ENCODE measurements at places on chromosomes 1 and 21.

DNA sequence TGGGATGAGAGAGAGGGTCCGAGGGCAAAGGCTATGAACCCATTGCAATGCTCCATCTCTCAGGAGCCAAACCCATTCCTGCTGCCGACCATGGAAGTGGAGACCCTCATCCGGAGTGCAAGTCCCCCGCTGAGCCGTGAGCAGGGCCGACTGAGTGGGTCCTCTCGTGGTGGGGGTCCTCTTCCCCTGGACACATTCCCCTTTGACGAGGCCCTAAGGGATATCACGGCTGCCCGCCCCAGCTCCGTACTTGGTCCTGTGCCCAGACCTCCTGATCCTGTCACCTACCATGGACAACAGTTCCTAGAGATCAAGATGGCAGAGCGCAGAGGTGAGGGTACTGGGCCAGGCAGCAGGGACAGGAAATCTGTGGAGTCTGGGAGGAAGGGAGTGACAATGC, 11.0 kb downstream of the HYI start:
- no peak for DNase-seq

DNA sequence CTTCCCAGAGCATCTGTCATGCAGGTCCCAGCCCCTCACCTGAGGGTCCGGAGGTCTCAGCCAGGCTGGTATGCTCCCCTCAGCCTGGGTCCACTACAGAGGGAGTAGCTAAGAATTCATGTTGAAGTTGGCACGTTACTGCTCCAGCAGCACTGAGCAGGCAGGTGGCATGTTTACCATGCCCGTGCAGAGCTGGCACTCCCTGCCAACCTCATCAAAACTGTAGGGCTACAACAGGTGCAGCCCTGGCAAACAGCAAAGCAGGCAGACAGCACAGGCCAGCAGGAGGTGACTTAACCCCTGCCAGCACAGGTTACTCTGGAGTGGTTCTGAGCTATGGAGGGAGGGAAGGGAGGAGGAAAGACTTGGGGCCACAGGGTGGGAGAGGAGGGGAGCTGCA, 46.4 kb downstream of the NUAK2 start:
- no peak for DNase-seq

DNA sequence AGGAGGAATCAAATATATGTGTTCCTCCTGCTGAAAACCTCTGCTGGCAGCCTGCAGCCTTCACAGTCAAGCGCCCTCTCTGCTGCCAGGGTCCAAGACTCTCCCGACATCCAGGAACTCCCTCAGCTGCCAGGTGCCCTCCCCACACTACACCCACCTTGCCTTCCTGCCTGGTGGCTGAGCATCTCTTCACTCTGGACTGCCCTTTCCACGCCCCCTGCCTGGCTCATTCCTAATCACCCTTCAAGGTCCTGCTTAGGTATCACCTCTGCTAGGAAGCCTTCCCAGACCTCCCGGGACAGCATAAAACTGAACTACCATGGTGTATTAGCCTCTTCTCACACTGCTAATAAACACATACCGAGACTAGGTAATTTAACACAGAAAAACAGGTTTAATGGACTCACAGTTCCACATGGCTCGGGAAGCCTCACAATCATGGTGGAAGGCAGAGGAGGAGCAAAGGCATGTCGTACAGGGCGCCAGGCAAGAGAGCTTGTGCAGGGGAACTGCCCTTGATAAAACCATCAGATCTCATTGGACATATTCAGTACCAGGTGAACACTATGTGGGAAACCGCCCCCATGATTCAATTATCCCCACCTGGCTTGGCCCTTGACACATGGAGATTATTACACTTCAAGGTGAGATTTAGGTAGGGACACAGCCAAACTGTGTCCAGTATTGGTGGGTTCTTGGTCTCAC, 15.3 kb downstream of the LDLRAD1 start:
- DNase-seq, result no peak

GRCh38 chr1:180994262-180994661, 28.4 kb downstream of the STX6 start:
- DNase-seq, result no peak

GRCh38 chr1:172727956-172728603, 69.2 kb downstream of the FASLG start:
- DNase-seq, result peak; percentile 73

- no peak for DNase-seq
Measured at GRCh38 chr21:33214056-33214455, 15.7 kb upstream of the IFNAR2 start.

GRCh38 chr1:204327359-204327758, 32.4 kb downstream of the PLEKHA6 start:
- DNase-seq, result no peak

GRCh38 chr1:145995148-145995881, 1.1 kb downstream of the TXNIP start:
- DNase-seq, result no peak

GRCh38 chr1:190633488-190633887, 155.8 kb upstream of the BRINP3 start:
- no peak for DNase-seq

GRCh38 chr1:58312971-58313563, 233.5 kb downstream of the OMA1 start:
- DNase-seq, result no peak

DNA sequence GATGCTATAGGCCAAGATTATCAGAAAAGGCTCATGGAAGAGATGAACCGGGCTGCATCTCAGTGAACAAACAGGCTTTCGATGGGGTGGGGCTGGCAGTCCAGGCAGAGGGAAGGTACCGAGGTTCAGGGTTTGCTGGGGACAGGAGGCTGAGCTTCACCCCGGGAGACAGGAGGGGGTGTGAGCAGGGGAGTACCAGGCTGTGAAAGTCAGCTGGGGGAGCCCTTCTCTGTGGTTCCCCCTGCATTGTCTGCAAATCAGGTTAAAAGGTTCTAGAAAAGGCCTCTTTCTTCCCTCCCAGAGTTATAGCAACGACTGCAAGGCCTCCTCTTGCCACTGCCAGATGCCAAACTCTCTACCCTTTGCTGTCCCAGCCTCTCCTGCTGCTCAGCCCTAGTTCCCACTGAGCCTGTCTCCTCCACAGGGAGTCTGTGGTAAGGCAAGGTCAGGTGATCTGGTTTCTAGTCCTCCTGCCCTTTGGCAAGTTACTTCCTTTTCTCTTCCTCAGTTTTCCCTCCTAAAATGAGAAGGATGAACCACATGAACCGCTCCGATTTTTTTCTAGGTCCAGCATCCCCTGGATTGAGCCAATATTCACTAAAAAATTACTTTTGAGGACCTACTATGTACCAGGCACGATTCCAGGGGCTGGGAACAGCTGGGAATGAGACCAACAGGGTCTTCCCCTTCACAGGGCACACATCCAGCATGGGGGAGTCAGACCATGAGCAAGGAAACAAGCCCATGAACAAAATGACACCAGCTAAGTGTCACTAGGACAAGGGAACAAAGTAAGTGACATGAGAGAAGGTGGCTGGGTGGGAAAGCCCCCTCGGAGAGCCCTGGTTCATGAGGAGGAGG, 7.2 kb downstream of the LAD1 start:
- no peak for DNase-seq

DNA sequence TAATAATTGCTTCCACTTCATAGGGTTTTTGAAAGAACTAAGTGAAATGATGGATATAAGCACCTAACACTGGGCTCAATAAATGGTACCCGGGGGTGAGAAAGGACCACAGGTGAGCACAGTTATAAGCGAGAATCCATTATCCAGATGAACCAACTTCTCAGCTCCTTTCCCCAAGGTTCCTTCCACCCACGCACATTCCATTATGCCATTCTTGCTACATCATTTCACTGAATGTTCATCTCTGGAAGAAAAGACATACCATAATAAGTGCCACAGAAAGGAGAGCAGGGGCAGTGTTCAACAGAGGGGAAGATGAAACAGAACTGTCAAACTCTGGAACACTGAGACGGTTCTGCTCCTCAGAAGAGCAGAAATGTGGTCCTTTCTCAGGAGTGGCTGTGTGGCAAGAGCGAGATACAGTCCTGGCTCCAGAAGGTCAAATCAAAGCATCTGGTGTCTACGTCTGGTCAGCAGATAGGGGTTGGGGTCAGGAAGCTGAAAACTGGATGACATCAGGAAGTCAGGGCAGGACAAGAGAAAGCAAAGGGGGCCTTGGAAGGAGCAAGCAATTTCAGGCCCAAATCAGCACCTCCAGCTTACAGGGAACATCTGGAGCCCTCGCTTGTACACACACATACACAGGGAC, 255.4 kb upstream of the TMEM51 start:
- DNase-seq, result no peak

- DNase-seq, result no peak
Measured at GRCh38 chr1:156547434-156547833, 24.9 kb downstream of the IQGAP3 start.

GRCh38 chr1:192973988-192974387, 85.2 kb downstream of the UCHL5 start:
- no peak for DNase-seq

GRCh38 chr1:52798331-52798730, 44.2 kb upstream of the ZYG11A start:
- DNase-seq, result no peak

DNA sequence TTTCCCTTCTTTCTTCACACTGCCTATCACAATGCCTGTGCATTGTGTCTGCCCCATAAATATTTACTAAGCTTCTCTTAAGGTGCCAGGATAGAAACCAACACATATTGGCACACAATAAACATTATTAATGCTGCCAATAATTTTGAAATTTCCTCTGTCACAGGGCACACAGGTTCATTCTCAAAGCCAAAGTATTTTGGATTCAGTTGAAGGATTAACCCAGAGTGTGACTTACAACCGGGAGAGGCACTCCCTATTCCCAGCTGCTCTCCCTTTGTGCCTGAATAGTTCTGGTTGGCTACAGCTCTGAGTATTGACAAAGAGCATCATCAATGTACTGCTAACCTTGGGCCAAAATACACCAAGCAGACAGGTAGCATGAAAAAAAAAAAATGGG, 46.6 kb upstream of the ATP1A1 start:
- peak; percentile 14 for DNase-seq

DNA sequence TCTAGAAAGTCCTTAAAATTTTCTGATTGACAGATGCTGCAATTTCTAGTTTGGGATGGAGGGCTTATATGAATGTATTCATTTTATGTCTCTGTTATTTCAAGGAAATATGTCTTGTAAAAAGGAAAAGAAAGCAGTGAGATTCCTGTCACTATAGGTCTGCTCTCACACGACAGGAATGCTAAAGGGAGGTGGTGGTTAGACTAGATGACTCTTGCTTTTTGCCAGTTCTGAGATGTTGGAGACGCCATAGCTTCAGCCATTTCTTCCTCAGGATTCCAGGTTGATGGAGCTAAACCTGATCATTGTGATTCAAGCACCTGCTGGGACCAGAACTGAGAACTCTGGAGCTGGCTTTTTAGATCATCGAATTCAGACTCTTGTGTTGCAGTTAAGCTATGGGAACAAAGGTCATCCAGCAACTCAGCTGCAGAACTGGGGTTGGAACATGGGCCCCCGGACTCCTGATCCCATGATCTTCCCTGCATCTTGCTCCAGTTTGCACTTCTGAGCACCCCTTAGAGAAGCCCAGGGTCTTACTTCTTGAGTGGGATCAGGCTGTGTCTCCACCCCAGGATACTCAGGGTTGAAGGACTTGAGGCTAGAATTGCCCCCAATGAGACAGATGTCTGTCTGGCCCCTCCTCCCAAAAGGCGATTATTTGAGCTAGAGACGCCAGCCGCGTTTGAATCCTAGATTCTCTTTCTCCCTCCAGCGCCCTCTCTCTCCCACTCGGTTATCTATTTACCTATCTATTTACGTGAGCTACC, 46.7 kb upstream of the FOXO6 start:
- DNase-seq, result no peak

- no peak for DNase-seq
Measured at GRCh38 chr1:17640393-17640792, 100.9 kb downstream of the ARHGEF10L start.

- DNase-seq, result no peak
Measured at GRCh38 chr1:85202092-85202863, 1.5 kb upstream of the SYDE2 start.

- no peak for DNase-seq
Measured at GRCh38 chr1:18154430-18155194, 47.0 kb downstream of the IGSF21 start.

- no peak for DNase-seq
Measured at GRCh38 chr1:93751377-93752250, 70.0 kb upstream of the BCAR3 start.

GRCh38 chr1:231318568-231318967, 19.1 kb downstream of the EXOC8 start:
- DNase-seq, result no peak

DNA sequence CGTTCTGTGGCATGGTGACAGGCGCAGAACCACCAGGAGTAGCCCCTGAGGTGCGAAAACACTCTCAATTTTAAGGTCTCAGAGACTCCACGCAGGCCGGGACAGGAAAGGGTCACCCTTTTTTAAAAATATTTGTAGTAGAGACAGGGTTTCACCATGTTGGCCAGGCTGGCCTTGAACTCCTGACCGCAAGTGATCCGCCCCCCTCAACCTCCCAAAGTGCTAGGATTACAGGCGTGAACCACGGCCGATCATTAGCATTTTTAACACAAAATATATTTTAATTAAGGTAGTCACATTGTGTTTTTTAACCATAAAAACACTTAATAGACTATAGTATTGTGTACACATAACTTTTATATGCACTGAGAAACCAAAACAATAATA, 31.1 kb downstream of the ATP2B4 start:
- DNase-seq, result no peak

DNA sequence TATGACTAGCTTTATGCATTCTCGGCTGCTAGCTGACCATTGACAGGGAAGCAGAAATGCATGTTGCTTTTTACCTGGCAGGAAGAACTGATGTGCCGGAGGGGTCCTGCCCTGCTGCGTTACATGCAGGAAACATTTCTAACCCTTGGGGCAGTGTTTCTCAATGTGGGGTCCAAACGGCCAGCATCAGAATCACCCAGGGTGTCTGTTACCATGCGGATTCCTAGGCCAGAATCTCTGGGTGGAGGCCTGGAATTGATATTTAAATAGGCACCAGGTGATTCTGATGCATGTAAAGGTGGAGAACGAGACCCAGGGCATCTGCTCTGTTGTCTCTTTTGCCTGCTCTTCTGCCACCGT, 182.7 kb downstream of the PCP4 start:
- peak; percentile 29 for DNase-seq

DNA sequence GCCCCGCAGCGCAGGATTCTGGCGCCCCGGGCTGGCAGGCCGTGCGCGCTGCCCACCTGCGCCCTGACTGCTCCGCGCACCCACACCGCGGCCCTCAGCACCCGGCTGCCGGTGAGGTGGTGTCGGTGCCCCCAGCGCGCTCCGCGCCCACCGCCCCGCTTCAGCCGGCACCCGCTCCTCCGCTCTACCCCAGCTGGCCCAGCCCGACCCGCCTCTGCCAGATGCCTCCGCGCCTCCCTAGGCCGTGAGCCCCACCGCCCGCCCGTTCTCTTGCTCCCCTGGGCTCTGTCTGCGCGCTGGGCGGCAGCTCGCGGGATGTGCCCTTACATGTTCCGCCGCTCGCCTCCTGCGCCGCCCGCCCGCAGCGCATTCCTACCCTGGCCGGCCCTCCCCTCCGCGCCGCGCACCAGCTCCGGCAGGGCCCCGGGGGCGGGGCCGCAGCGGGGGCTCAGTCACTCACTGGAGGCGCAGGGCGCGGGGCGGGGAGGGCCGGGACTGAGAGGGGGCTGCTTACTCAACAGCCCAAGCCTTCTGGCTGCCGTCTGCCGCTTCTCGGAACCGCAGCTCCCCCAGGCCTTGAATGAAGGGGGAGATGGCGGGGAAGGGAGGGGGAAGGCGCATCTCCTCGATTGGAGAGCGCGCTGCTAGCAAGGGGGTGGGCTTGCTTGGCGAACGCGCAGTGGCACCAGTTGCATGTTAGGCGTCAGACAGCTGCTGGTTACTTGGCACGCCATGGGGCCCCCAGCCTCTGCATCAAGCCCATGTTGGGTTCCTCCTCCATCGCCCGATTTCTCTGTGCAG, at the start of gene PHLDA3:
PHLDA3 (minus strand) TSS at position 345 of the 801 bp plus-strand sequence. CDS start 402 bp downstream, outside the sequence.
- no peak for DNase-seq

All from SHP77 (cell line).